Anterior cingulate cortex (tissue), 58 donors: ENCODE measurements at places on chromosomes 1 and 21.

DNA sequence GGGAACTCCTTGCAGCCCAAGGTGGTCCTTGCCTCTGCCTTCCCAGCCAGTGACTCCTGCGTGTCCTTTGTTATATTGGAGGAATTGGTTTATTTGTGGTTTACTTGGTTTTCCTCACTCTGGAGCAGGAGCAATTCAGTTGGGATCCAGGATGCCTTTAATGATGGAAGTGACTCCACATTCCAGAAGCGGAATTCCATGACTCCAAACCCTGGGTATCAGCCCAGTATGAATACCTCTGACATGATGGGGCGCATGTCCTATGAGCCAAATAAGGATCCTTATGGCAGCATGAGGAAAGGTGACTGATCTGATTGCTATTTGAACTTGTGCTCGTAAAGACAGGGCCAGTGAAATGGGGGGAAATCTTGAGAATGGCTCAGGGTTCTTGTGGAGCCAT lies 15.1 kb upstream of the PIGV start:
- no peak for DNase-seq

DNA sequence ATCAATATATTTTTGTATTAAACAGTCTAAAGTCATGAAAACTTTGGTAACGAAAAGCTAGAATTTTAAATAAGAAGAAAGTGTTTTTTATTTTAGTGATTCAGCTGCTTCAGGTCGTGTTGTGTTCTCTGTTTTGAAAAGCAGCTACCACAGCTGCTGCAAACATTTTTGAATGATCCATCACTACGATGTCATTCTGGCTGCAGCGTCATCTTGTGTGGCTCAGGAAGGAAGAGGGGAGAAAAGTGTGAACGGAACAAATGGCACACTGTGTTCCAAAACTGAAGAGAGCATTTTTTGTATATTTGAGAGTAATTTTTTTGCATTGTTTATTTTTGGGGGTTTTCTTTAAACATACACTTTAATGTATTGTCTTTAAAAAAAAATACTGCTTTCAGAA lies 323.0 kb upstream of the ADGRL2 start:
- no peak for DNase-seq

- no peak for DNase-seq
Measured at GRCh38 chr1:59141267-59141863, 155.5 kb upstream of the FGGY start.

DNA sequence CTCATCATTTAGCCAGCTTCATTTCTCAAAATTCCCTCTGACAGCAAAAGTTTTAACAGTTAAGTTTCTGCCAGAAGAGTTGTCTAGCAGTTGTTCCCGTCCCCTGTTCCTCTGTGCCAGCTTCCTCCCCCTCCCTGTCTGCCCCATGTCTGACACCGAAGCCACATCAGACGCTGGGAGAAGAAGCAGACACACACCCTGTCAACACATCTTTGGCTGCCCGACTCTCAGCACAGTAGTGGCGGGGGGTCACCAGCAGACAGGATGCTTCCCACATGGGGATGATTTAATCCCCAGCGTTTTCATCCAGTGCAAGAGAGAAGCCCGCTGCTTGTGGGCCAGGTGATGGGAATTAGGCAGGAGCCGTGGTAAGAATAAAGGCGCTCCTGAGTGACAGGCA lies 379.4 kb upstream of the RUNX1 start:
- no peak for DNase-seq

DNA sequence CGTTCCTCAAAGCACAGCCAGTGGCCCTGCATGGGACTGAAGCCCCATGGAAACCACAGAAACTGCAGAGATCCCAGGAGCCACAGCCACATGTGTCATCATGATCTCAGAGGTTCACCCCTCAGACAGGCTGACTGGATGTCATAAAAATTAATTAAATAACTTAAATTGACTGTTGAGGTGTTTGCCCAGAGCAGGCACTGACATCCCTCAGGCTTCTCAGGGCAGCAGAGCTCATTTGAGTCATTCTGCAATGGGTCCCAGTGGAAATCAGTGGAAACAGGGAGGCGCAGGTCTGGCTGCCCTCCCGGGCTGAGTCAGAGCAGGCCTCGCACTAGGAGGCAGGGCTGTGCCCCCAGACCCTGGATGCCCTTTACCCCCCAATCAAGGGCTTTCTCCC lies 135.1 kb downstream of the CDC7 start:
- no peak for DNase-seq

DNA sequence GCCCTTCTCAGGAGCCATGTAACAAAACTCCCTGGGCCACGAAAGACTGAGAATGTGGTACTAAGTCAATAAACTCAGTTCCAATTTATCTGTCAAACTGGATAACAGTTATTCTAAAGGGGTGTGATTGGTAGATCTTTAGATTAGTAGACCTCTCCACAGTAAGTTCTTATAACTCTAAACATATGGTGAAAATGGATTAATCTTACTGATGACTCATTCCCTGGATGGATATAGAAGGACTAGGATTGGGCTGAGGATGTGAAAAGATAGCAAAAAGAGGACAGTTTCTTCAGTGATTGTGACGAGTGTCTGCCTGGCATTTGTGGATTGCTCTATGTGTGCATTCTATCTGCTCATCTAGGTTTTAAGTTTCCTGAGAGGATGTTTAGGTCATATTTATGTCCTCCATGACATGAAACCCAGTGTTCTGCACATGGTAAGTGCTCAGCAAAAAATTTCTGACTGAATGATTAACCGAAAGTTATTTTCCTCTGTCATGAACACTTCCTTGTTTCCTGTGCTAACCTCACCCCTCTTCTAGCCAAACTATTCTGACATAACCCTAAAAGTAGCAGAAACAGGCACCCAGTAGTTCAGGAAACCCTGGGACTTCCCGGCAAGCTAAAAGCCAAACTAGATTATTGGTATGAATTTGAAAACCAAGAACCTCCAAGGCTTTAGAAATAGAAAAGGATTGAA lies 397.5 kb upstream of the PLXNA2 start:
- no peak for DNase-seq

DNA sequence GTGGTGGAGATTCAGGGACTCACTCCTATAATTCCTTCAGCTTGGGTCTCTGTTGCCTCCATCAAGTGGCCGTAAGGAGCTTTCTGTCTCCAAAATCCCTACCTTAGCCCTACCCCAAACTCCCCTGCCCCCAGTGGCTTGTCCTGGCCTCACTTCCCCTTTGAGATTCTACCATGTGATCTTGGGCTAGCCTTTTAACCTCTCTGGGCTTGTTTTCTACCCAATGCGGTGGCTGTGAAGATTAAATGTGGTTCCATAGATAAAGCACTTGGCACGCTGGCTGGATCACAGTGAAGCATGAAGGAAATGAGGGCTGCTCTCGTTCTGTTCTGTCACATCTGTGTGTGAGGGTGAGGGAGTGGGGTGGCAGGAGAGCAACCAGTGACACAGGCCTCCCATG lies 43.6 kb downstream of the FAAH start:
- no peak for DNase-seq

- DNase-seq = no peak
Measured at GRCh38 chr21:35408401-35408800, 359.3 kb upstream of the RUNX1 start.

DNA sequence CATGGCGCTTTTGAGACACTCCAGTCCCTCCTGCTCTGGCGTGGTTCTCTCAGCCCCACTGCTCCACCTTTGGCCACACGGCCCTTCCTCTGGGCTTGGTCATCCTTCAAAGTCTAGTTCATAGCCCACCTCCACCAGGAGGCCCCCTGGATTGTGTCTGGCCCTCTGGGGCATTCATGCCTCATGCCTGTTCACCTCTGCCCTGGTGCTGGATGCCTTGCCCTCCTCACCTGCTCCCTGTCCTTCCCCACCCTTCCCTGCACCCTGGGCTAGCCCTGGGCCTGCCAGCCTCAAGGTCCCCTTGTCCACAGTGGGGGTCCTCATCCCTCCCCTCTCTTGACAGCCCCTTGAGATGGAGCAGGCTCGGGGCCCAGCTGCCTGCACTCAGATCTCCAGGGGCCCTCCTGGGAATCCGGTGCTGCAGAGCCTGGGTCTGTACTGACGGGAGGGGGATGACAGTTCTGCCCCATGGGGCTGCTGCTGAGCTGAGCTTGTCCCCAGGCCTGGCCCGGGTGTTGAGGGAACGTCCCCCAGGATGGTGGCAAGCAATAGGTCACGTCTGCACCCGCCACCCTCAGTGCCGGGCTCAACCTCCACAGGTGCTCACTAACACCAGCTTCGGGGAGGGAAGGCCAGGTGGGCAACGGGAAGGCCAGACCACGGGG lies 18.4 kb downstream of the PRXL2B start:
- no peak for DNase-seq

- DNase-seq = no peak
Measured at GRCh38 chr1:24327486-24327885, 8.3 kb downstream of the GRHL3 start.

- no peak for DNase-seq
Measured at GRCh38 chr1:231419738-231420298, 2.3 kb downstream of the EGLN1 start.

DNA sequence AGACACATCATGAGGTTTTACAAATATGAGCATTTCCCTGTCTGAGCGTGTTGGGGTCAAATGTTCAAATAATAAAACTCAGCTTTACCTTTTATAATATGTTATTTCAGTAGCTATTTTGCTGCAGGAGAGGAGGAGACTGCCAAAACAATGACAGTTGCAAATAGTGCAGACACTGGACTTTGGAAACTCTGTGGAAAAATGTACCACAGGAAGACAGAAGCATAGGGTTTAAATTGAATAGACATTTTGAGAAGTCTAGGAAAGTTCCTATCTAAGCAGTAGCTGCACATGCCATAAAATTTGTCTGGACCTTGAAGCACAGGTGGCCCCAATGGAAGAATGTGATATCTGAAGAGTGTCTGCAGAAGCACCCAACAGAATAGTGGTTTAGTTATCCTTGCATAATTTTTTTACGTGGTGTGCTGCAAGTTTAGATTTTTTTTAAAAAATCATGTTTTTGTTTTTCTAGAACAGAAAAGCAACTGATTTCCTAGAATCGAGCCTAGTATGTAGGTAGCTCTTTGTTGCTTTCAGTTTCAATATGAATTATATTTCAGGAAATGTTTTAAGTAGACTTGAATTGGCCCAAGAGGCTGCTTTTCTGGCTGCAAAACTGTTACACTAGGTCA lies 14.0 kb upstream of the GBP5 start:
- no peak for DNase-seq
